ENCODE measurements at places on chromosomes 5 and 9. TPM values are rescaled to one million over a fixed set of nuclear protein-coding genes. Genes with fewer than 3 reads are reported as not detected.

Gene CENPP
- total RNA-seq, result 3.6 TPM

Gene PAPPA
- total RNA-seq, result 12.4 TPM

Gene SPINK7
- total RNA-seq, result not detected

DNA sequence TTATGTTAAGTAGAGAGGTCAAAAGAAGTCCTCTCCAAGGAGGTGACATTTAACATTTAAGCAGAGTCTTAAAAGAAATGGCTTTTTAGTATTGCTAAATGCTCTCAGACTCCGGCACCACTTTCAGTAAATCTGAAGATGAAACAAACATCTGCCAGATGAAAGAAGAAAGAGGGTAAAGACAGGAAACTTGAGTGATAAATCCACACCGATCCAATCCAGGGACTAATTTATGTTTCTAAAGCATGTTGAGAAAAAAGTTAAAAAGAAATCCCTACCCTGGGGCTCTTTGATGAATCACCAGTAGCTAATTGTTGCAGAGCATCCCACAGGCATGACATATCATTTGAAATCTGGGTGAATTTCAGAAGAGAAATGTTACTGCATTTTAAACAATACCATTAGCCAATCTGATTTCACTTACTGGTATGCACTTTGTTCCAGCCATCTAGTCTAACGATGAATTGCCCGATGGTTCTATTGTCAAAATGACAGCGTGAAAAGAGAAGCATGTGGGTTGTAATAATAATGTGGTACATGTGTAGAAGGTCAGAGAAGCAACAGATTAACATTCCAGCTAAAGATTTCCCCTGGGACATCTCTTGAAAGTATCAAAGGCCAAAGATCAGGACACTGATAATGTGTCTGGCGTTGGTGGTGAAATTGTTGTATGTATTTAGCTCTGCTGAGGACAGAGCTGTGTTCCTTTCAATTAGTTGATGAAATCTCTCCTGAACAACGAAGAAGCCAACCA lies 485.7 kb downstream of the CSNK1G3 start:
- DNase-seq, result peak; percentile 40

DNA sequence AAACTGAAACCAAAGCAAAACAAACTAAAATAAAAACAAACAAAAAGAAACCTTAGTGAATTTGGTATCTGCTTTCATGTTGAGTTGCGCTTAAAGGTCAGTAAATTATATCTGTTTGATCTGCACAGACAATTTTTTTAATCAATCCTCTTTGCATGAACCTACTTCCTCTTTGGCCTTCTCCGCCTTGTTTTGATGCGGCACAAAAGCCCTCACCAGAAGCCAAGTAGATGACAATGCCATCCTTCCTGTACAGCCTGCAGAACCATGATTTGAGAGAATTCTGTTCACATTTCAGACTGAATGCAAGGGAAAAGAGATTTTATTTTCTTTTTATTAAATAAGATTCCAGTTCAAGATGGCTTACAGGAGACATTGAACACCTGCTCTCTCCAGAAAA lies 473.6 kb upstream of the FTMT start:
- DNase-seq, result no peak

- no peak for DNase-seq
Observed at GRCh38 chr5:151098768-151099121, 17.9 kb upstream of the TNIP1 start.

Gene SLC25A2
- total RNA-seq, result 0.28 TPM

Gene LVRN
- 0.18 TPM for total RNA-seq

DNA sequence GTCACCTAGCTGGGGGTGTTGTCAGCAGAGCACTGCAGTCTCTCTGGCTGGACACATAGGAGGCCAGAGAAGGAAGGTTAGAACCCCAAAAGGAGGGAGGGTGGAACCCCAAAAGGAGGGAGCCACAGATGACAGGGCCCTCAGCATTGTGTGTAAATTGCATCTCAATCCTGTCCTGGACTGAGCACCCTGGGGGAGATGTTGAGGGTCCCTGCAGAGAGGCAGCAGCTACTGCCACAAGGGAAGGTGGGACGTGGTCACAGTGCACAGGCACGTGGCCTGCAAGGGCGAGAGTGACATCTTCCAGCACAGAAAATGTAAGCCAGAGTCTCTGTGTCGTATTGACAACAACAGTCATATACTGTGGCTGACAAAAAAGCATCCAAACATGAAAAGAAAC lies 36.5 kb upstream of the CEP72 start:
- no peak for DNase-seq

- DNase-seq, result peak; percentile 60
Observed at GRCh38 chr9:93134015-93134739, at the start of gene NINJ1. Gene NINJ1 (minus strand): TSS chr9:93134251. CDS start chr9:93134217, 34 bp downstream.

GRCh38 chr9:27151693-27152404 lies 42.8 kb downstream of the TEK start:
- DNase-seq, result peak; percentile 53

DNA sequence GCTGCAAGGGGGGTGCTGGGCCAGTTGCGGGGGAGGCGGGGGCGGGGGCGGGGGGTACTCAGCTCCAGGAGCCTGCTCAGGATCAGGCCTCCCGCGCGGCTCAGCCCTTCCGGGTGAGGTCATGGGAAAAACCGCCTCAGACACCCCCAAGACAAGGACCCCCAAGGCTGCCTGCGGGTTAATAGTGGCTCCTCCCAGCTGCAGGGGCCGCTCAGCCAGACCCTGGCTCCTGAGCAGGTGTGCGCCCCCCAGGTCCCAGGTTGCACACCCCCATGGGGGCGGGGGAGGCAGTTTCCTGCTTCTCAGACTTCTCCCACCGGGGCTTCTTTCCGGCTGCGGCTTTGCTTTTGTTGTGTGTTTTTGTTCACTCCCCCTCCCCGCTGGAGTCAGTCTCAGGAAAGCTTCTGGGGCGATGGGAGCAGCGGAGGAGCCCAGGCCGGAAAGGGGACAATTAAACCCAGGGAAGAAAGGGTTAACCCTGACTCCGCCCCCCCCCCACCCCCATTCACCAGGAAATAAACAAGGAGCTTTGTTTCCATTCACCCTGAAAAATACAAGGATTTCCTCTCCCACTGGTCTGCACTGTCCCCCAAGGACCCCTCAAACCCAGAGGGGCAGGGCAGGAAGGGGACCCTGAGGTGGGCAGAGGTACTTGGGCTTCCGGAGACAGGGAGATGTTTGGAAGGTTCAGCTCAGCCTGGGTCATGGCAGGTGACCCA lies 42.3 kb upstream of the NOTCH1 start:
- DNase-seq, result no peak

Gene SCGB3A2
- not detected for total RNA-seq

DNA sequence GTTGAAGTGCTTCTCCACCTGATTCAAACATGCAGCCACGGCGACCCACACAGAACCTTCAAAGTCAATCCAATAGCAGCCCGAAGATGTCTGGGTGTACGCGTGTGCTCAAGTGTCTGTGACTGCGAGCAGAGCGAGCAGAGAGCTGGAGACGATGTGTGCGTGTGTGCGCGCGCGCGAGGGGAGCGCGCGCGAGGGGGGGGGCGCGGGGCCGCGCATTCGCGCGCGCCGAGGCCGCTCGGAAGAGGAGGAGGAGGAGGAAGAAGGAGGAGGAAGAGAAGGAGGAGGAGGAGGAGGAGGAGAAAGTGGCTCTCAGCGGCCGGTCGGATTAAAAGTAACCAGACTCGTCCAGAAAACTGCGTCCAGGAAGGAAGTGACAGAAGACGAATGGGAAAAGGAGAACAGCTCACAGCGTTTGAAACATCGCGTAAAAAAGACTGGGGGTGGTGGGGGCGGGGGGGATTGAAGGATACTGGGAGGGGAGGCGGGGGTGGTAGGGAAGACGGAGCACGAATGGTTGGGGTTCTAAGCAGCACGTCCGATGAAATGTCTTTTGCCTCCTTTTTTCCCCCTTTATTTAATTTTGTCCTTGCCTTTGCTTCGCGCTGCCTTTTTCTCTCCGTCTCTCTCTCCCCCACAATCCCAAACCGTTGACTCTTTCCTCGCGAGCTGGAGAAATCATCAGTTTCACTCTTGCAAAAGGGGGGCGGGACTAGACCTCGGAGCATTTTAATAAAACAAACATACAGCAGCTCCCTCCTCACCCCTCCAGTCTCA lies at the start of gene MEF2C:
MEF2C (minus strand) TSS at position 126 of the 777 bp plus-strand sequence. CDS start 59,396 bp downstream, outside the sequence.
- DNase-seq, result peak; percentile 81

Gene FAM221B
- total RNA-seq, result not detected

Gene MAMDC2
- 5.6 TPM for total RNA-seq
